ENCODE measurements at places on chromosomes 11 and 22.
A peak's percentile ranks its signal among the peaks of the same experiment; 100 is the strongest.

DNA sequence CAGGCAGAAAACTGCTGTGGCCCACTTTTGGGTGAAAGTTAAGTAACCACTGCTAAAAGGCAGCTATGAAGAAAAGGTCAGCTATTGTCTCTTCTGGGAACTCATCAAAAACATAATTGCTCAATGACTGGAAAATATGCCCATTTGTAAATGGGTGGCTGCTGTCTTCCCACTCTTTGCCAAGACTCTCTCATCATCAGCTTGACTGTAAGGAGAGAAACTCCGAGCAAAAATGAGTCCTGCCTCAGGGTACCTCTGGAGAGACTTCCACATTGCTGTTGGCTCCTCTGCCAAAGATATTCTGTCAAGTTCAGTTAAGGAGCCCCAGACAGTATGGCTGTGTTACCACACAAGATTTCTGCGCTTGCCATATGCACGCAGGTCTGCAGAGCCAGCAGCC is 138.7 kb downstream of the BBOX1 start:
- no peak for DNase-seq

- no peak for DNase-seq
These were observed 37.0 kb downstream of the SFI1 start for GRCh38 chr22:31533374-31533773.

- no peak for DNase-seq
These were observed 21.3 kb downstream of the TNKS1BP1 start for GRCh38 chr11:57303280-57303989.

GRCh38 chr11:106186630-106187029 is 109.2 kb downstream of the AASDHPPT start:
- DNase-seq = no peak

- no peak for DNase-seq
These were observed 1374.2 kb downstream of the FAM181B start for GRCh38 chr11:81359476-81359875.

GRCh38 chr11:17063171-17064002 is 14.1 kb downstream of the RPS13 start:
- peak; percentile 61 for DNase-seq

DNA sequence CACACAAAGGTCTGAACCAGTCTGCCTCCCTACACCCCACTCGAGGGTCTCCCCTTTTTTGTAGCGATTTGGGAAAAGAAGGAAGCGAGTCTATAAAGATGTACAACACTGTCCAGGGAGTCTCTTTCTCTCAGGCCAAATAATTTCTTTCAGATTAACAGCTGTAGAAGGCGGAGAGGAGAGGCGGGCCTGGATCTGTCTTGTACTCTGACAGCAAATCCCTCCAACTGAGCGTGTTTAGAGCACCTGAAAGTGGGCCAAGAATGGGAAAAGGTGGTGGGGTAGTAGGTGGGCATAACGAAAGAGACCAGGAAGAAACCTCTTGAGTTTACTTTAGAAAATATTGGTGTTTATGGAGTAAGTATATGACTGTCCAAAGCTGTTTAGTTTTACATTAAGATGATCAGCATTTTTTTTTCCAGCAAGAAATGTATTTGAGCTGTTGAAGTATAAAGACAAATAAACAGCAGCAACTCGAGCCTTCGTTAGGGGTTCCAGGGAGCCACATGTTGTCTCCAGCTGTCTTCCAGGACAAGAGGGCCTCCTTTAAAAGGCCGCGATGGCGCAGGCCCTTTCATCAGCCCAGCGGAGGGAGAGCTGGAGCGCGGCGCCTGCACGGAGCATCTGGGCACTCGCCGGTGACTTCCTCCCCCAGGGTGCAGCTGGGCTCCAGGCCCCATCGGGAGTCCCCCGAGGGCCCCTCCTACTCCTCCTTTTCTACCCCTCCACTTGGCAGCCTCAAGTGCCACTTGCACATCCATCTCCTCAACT is 34.9 kb downstream of the SCUBE1 start:
- DNase-seq = no peak

DNA sequence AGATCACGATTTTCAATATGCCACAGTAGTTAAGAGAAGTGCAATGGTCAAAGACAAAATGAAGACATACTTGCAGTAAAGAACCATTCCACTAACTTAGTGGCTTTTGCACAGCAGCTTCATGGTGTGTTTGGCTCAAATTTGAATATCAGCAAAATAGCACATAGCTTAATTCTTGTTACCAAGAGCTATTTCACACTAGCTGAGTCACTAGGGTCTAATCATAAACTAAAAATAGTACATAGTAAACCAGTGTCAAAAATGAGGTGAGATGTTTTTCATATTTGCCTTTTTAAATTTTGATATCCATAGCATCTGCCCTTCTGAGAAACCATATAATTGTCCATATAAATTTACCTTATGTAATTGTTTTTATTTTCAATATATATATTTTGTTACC is 325.0 kb upstream of the LUZP2 start:
- no peak for DNase-seq

GRCh38 chr11:58811499-58811898 is 33.0 kb downstream of the GLYATL2 start:
- DNase-seq = no peak

- DNase-seq = no peak
These were observed 14.7 kb upstream of the NNMT start for GRCh38 chr11:114281388-114281956.

DNA sequence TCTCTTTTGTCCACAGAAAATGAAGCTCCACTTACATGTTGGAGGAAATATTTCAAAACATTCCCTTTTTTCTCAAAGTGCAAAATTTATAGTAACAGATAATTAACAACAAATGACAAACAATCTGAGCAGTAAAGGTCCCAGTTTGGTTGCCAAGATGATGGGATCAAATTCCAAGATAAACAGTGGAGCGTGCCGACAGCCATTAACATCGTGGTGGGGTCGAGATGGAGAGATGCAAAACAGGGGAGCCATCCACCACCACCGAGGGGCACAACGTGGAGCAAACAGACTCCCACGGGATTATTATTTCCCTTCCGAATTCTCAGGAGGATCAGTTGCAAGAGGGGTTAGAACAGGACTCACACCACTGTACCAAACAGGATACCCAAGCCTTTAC is 17.2 kb downstream of the MPPED2 start:
- DNase-seq = no peak

DNA sequence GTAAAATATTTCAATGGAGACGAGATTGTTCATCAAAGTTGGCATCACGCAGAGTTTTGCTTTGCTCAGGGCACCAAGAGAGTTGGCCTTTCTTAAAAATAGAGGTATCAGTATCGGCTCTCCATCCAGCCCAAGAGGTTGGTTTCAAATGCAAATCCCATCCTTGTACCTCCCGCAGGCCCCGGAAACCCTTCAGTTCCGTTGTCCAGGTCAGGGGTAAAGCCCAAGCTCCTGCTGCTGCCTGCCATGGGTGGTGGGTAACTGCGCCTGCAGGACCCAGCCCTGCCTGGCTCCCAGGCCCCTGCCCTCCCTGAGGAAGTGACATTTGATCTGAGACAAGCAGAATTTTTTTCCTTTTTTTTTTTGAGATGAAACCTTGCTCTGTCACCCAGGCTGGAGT is 49.3 kb upstream of the RTL6 start:
- no peak for DNase-seq

- DNase-seq = no peak
These were observed 73.2 kb upstream of the LMO2 start for GRCh38 chr11:33965032-33965431.

DNA sequence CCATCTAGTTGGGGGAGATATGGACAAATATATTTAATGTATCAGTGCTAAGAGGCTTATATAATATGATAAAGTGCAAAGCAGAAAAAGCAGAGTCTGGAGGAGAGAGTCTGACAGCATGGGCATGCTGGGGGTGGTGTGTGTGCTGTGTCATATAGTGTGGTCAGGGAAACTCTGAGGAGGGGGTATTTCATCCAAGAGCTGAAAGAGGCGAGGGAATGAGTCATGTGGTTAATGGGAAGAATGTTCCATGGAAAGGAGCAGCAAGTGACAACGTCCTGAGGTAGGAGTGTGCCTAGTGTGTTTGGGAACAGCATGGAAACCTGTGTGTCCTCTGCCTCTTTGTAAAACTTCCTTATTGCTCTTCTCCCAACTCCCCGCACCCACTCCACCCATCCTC is 38.0 kb downstream of the EIF3F start:
- no peak for DNase-seq

- peak; percentile 98 for DNase-seq
These were observed at the start of gene SLC39A13 for GRCh38 chr11:47407746-47408590. TSS of gene SLC39A13 (plus strand) at chr11:47408590. CDS start at chr11:47410095, 1,505 bp downstream.

DNA sequence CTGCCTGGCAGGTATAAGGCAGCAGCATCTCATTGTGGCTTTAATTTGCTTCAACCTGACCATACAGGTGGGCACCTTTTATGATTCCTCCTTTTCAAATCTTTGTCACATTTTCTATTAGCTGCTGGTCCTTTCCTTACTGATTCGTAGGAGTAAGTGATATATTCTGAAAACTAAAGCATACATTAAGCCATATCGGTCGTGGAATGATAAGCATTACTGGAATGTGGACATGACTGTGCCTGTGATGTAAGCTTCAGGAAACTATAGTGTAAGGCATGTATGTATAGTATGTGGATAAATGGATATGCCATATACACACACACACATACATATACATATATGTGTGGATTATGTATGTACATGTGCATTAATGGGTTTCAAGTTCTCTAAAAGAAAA is 20.8 kb downstream of the YPEL1 start:
- DNase-seq = no peak

DNA sequence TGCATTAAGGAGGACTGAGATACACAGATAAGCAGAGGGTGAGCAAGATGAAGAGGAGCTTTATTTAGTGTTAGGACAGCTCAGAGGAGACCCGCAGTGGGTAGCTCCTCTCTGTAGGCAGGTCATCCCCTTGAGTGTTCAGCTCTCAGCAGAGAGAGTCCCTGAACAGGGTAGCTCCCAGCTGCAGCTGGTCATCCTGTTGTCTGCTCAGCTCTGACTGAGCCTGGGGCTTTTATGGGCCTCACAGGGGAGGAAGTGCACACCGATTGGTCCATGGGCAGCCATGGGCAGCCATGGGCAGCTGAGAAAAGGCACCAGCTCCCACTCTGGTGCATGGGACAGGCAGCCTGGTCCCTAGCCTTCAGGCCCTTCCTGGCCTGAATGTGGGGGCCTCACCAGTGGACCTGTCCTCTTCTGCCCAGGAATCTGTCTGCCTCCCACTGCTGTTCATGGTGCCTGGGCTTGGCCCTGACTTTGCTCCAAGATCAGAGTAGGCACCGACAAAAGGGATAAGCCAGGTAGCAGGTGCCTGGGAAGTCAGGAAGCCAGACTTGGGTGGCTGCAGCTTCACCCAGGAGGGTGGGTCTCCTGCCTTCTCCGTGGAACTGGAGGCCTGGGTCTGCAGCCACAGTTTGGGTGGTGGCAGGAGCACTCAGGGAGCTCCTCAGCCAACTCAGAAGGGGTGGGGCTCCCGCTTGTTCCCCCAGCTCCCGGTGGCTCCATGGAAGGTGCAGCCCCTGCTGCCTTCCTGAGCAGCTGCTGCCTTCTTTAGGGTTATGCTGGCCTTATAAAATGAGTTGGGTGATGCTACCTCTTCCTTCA is 54.7 kb downstream of the MYEOV start:
- DNase-seq = no peak

DNA sequence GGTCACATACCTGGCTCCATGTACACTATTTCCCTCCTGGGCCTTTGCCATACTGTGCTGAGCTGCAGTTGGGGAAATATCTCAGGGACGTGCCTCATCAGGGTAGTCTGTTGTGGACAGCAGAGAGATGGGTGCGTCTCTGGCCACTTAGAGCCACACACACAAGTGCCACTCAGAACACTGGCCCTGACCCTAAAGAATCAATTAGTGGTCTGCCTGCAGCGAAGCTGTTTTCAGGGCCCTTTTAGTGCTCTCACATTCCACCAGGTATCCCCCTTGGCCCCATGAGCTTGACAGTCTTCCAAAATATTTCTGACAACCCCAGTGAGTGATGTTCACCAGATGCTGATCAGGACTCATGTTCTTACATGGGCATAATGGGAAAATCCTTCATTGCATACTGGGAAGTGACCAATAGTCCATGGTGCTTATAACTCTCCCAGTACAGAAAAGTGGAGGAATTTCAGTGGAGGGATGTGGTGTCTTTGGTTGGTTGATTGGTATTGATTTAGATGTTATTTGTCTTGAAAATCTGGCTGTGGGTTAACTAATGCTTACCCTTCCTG is 66.1 kb downstream of the ME3 start:
- no peak for DNase-seq

DNA sequence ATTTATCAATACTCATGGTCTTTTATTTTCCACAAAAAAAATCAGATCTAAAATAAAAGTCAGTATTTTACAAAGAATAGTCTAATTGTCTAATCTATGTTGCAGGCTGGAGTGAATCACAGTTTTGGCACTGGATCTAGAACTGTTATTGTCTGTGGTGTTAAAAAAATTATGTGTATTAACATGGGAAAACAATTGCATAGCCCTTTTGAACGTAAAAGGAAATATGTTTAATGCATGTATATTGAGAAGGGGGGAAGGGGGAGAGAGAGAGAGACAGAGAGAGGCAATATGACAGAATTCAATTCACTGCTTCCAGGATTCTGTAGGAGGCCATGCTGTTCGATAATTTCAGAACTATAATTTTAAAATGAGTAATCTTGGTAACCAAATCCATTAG is 324.9 kb upstream of the CCDC90B start:
- DNase-seq = no peak

DNA sequence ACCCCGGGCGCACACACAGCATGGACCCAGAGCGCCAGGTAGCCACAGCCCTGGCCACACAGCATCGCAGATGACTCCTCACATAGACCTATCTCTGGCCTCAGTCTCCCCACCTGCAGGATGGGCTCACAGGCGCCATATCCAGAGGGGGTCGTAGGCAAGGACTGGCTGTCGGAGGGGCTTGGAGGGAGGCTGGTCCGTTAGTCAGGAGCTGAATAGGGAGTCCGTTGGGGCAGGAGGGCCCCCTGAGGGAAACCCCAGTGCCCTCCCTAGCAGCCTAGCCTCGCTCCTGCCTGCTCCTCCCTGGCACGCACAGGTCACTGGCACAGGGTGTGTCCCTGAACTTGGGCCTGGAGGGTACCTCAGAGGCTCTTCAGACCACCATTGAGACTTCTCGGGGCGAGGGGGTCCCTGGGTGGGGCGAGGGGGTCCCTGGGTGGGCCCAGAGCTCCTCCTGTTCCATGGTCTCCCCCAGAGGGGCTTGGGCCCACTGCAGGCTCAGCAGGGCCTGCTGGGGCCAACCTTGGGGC is 2.0 kb downstream of the PLXNB2 start:
- DNase-seq = no peak

GRCh38 chr11:77823775-77824174 is 2.8 kb downstream of the AAMDC start:
- no peak for DNase-seq

DNA sequence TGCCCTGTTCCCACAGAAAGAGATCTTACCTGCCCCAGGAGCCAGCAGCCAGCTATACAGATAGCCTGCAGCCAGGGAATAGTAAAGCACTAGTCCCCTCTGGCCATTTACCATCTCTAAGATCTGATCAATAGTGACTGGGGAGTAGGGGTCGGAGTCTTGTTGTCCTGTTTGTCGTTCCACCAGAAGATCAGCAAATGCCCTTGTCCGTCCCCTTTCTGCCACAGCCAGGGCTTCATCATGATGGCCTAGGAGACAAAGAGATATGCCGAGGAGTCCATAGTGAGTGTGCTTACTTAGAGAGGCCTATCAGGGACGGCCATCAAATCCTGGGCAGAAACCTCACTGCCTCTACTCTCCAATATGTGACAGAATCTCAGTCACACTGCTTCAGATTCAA is 177.1 kb upstream of the PITPNB start:
- no peak for DNase-seq
